ENCODE measurements at places on chromosomes 16 and 17.

GRCh38 chr16:80744856-80745255 lies 59.5 kb downstream of the CDYL2 start:
- no peak for DNase-seq

- DNase-seq, result no peak
Measured at GRCh38 chr16:6642271-6642670, 690.4 kb upstream of the RBFOX1 start.

DNA sequence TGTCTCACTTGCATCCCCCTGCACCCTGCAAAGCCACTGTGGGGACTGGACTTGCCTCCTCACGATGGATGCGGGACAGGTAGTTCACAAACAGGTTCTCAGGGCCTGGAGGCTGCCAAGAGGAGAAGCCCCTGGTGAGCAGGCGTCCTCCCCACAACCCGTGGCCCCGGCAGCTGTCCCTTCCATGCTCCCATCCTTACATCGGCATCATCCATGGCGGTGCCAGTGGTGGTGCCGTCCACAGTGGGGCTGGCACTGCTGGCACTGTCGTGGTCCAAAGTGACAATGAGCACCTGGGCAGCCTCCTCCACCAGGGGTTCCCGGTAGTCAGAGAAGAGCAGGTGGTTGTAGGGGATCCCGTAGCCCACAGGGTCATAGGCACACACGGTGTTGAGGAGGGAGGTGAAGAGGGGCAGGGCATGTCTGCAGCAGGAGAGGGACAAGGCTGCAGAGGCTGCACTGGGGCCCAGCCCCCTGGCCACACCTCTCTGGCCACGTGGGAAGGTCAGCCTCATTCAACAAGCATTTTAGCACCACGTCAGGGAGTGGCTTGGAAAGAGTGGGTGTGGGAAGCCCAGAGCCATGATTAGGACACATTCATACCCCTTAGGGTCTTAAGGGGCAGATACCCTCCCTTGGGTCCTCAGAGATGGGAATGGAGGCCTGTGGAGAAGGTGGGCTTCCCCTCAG lies 12.6 kb downstream of the HID1 start:
- no peak for DNase-seq

DNA sequence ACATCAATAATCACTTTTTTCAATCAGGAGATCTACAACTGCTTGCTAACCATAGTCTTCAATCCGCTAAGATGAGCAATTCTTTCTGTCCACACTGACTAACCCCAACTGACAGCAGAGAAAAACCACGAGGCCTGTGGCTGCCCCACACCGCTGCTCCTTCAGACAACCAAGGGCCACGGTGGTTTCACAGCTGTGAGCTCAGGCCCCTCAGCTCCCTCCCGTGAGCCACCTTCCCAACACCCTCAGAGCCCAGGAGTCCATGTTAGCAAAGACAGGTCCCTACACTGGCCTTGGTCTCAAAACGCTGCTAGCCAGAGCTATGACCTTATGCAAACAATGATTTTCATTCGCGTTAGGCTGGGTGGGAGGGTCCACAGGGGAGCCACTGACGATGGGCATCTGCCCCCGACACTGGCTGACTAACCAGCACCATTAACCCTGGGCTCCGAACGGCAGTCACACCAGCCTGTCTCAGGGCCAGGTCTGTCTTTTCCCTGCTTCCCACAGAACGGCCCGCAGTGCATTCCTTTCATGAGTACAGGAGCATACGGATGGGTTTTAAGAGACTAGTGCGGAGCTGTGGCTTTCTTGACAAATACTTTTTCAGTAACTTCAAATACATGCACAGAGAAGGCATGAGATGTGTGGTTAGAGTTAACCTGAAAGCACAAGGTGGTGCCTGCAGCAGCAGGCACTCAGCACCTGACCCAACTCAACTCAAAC lies 67.3 kb downstream of the ANKRD11 start:
- DNase-seq, result no peak

DNA sequence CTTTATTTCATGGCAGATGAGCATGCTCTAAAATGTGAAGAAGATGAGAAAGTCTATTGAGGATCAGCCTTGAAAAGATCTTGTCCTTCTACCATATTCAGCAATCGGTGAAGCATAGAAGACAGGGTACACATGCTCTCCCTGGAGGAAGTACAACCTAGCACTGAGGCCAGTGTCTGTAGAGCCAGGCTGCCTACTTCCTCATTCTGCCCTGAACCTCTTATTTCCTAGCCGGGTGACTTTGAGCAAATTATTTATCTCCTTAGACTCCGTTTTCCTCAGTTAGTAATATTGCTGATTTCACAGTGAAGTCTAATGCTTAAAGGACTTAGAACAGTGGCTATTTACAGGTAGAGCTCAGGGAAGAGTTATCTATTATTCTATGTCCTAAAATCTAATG lies 58.4 kb downstream of the TMEM100 start:
- DNase-seq, result no peak

GRCh38 chr16:48576927-48577326 lies 33.1 kb downstream of the N4BP1 start:
- DNase-seq, result no peak

DNA sequence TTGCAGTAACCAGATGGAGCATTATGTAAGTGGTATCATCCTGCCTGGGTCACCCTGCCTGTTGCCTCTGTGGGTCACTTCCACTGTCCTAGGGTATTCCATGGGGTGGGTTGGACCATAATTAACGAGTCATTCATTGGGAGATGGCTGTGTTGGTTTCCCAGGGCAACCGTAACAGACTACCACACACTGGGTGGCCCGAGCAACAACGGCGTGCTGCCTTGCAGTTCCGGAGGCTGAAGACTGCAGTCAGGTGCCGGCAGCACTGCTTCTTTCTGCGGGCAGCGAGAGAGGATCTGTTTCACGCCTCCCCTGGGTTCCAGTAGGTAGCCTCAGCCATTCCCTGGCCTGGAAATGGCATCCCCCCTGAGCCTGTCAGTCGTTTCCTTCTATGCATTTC lies 28.9 kb upstream of the CMIP start:
- DNase-seq, result no peak

- no peak for DNase-seq
Measured at GRCh38 chr16:17563323-17564091, 92.7 kb upstream of the XYLT1 start.

- DNase-seq, result no peak
Measured at GRCh38 chr16:27175888-27176287, 27.4 kb upstream of the KDM8 start.

DNA sequence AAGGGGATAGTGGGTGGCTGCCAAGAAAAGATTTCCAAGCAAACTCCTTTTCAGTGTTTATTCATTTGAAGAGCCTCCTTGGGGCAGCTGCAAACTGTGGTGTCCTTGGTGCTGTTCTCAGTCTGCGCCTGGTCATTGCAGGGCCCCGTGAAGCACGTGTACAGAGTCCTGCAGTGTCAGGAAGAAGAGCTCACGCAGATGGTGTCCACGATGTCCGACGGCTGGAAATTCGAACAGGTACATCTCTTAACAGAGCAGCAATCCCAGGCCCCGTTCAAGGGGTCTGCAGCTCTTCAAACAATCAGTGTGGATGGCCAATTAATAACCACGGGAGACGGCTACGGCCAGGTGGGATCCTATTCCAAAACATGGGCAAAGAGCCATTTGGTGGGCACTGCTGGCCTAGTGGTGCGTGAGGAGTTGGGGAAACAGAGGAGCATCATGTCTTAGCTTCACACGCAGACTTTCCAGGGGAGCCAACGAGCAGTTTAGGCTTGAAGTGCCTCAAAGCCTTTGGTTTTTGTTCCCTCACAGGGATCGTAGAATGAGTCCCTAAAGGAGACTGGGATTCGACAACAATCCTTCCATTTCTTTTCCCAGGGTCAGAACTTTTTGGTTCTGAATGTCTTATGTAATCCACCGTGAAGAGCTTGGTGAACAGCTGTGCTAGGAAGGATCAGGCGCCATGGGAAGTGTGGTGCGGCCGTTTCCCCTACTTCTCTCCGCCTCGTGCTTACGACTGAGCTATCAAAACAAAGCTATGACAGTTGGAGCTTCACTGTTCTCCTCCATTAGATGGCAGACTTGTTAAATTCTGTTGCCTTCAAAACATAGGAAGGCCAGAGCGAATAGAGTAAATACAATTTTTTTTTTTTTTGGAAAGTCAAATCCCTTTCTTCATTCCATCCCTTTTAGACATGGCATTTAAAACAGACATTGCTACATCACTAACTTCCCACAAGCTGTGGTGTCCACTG lies 12.6 kb downstream of the KCTD2 start:
- no peak for DNase-seq

DNA sequence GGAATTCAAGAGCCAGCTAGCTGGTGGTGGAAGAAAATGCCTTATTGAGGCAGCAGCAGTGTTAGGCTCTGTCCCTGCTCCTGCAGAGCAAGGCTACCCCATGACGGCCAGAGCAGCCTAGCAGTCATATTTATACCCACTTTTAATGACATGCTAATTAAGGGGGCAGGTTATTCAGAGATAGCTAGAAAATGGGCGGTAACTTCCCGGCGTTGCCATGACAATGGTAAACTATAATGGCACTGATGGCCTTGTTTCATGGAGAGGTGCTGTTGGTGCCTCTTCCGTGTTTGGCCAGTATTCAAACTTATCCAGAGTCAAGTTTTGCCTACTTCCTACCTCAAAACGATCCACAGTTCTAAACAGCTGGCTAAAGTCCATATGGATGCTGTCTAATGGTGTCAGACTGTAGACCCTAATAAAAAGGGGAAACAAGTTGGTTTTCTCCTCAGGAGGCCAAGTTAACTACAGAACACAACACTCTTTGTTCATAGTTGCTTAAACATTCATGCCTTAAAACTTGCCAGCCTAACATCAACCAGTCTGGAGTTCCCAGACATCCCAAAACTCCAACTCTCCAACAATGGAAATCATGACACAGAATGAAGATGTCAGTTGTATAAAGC lies 3.7 kb upstream of the SCNN1B start:
- no peak for DNase-seq

DNA sequence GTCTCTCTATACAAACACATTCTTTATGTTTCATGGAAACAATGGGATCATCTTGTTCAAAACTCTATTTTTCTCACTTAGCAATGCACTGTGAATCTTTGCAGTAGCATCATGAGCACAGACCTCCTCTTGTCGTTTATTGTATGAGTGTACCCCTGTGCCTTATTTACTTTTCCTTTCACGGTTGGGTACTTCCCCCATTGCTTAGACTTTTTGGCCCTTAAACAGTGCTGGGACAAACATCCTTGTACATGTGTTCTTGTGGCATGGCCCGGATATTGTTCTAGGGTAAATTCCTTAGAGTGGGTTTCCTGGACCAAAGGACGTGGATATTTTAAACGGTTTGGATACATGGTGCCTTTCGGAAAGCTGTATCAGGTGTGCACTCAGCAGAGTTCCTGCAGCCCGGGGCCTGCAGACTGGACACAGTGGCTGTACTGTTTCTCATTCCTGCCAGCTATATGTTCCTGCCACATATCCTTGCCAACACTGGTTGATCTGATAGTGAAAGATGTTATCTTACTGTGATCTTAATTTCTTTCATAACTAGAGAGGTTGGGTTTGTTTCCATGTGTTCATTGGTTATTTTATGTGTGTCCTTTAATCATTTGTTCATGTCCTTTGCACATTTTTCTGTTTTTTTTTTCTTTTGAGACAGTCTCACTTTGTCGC lies 111.1 kb downstream of the OR1D5 start:
- DNase-seq, result no peak

DNA sequence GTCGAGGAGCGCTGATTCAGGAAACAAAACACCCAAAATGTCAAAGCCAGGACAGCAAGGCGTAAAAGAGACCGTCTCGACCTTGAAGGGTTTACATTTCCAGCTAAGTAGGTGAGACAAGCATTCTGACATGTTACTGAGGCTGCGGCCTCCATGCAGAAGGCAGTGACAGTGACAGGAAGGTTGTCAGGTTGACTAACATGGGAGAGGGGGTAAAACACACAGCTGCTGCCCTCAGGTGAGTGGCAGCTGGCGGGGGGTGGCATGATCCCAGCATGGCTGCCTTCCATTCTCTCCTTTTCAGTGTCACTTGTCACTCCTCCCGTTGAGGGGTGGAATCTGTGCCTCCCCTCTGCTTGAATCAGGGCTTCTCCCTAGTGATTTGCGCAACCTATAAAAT lies 31.9 kb upstream of the CRHR1 start:
- DNase-seq, result no peak

- no peak for DNase-seq
Measured at GRCh38 chr16:22946433-22946832, 132.5 kb downstream of the HS3ST2 start.

GRCh38 chr16:74775255-74775654 lies 635 bp upstream of the FA2H start:
- no peak for DNase-seq

DNA sequence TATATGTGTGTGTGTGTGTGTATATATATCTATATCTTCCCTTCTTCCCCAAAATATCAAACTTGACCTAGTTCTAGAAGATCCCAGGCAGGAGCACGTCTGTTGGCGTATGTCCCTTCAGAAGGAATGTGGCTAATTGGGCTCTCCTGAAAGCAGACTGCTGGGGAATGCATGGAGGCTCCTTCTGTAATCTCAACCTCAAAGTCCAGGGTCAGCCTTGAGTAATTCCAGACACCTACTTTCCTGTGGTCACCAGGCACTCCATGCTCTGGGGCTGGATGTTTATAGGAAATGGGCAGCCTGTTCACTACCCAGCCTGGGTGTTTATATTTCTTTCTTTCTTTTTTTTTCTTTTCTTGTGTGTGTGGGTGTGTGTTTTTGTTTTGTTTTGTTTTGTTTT lies 13.4 kb downstream of the BCO1 start:
- no peak for DNase-seq

GRCh38 chr17:1787301-1787902 lies 25.5 kb downstream of the SERPINF1 start:
- no peak for DNase-seq

DNA sequence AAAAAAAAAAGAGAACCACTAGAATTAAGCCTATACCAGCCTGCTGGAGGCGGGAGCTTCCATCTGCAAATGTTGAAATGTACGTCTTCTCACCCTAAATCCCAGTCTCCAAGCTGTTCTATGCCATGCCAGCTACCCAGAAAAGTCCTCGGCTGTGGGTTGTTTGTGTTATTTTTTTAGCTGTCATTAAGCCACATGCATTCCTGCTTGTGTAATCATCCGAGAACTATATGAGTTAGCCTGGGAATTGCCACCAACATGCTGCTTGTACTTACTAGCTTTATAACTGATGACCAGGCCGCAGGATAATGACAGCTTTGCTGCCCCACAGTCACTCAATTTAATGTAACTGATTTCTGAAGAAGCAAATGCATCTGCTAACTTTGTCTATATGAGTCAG lies 313.9 kb upstream of the SALL1 start:
- DNase-seq, result no peak

GRCh38 chr16:53826658-53827057 lies 122.7 kb downstream of the FTO start:
- no peak for DNase-seq

- no peak for DNase-seq
Measured at GRCh38 chr16:84174396-84174795, 12.5 kb downstream of the TAF1C start.
